Endodermal cell (in vitro differentiated cells): ENCODE measurements at places on chromosomes 7 and 10. TPM values are rescaled to one million over a fixed set of nuclear protein-coding genes. Genes with fewer than 3 reads are reported as not detected.
A peak's percentile ranks its signal among the peaks of the same experiment; 100 is the strongest.

- peak; percentile 58 for DNase-seq
Measured at GRCh38 chr7:28889290-28889689, 68.8 kb downstream of the TRIL start.

GRCh38 chr10:96013956-96014355 lies 29.4 kb upstream of the CCNJ start:
- no peak for DNase-seq

- DNase-seq, result no peak
Measured at GRCh38 chr10:97508342-97508741, 9.6 kb downstream of the UBTD1 start.

The TFEC gene
- total RNA-seq, result not detected in 2 replicates

The MMRN2 gene
- total RNA-seq, result 0.79 and 1.3 TPM in 2 replicates

The SDK1 gene
- 22.7 to 44.6 TPM (median 25.6 TPM) in 3 replicates for total RNA-seq

- DNase-seq, result no peak
Measured at GRCh38 chr7:39005036-39005435, 27.3 kb downstream of the POU6F2 start.

DNA sequence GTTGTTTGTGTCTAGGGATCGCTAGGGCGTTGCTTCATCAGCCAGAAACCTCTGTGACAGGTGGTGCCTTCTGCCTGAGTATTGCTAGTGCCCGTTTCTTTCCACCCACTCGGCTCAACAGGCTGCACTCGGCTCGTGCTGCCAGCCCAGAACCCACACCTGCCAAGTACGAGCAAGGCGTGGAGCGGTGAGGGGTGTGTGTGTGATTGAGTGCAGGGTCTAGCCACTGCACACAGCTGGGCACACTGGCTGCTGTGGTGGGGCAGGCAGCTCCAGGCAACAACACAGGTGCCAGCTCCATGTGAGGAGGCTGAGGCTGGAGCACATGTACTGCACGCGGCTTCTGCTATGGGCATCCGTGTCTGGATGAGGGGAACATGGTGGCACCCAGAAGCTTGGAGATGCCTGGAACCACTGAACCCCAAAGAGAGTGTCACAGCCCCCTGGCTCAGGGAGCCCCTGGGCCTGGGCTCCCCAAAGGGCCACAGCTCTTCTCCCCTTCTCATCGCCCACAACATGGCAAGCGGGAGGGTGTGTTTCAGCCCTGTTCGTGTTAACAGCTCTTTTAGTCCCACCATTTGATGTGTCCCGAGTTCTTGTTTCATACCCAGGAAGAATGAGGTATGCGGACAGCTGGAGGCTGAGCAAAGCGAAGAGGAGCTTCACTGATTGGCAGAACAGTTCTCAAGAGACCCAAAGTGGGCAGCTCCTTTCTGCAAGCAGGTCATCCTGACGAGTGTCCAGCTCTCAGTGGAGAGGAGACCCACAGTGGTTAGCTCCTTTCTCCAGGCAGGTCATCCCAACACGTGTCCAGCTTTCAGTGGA lies 78.1 kb downstream of the HDAC9 start:
- no peak for DNase-seq

The ATRNL1 gene
- total RNA-seq, result 8.0 to 12.5 TPM (median 10.6 TPM) in 3 replicates

The MOGAT3 gene
- total RNA-seq, result not detected in 2 replicates

DNA sequence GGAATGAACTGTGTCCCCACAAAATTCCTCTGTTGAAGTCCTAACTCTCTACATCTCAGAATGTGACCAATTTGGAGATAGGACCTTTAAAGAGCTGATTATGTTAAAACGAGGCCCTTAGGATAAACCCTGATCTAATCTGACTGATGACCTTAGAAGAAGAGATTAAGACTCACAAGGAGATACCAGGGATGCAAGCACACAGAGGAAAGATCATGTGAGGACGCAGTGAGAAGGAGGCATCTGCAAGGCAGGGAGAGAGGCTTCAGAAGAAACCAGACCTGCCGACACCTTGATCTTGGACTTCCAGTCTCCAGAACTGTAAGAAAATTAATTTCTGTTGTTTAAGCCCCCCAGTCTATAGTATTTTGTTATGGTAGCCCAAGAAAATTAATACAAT lies 94.9 kb upstream of the ZNF800 start:
- no peak for DNase-seq

The ELAPOR2 gene
- 67.2 to 130 TPM (median 72.1 TPM) in 3 replicates for total RNA-seq

The RBP4 gene
- 0.86 and 0.99 TPM in 2 replicates for total RNA-seq

GRCh38 chr10:75431180-75432111 lies at the start of gene LRMDA:
TSS of gene LRMDA (plus strand) at chr10:75431624.
- peak; percentile 72 for DNase-seq

The CLEC2L gene
- 0.26 to 1.5 TPM (median 1.2 TPM) in 3 replicates for total RNA-seq

GRCh38 chr10:67784474-67784873 lies 53.5 kb downstream of the DNAJC12 start:
- DNase-seq, result no peak

The EPHB6 gene
- total RNA-seq, result 30.8 and 36.9 TPM in 2 replicates

- peak; percentile 53 for DNase-seq
Measured at GRCh38 chr10:47260505-47261111, 39.4 kb upstream of the GDF10 start.

The GPR85 gene
- total RNA-seq, result 0.13 TPM in 1 of 3 replicates, not detected in the others

DNA sequence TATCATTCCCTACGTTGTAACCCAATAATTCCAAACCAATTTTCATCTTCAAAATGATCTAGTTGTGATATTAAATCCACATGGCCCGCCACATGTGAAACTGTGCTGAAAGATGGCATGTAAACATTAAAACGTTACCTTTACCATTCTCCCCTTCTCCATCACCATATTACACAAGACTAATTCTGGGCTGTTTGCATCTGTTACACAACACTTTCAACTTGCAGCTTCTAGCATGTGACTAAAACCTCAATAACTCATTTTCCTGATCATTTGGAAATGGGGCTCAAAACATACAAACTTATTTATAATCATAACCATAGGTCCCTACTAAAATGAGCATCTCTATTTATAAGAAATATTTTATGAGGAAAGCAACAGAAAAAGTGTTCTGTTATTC lies 4.7 kb downstream of the MTERF1 start:
- DNase-seq, result no peak

GRCh38 chr10:48399056-48399541 lies 92.6 kb downstream of the MAPK8 start:
- peak; percentile 78 for DNase-seq

DNA sequence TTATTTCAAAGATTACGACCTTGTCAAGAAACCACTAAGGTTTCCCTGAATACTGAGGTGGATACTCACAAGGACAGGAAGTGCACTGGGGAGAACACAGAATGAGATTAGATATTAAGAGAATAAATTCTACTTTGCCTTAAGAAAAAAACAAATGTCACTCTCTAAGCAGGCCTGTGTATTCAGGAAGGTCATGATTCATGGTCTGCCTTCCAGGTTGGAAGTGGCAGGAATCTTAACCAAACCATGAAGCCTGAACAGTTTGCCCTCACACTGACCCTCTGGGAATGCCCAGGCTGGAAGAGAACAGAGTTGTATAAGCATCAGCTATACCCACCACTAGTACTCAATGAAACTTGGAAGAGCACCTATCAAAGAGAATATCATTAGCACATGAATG lies 227.6 kb downstream of the DGKI start:
- no peak for DNase-seq

GRCh38 chr7:16753932-16754855 lies 639 bp downstream of the TSPAN13 start:
- DNase-seq, result peak; percentile 90

- DNase-seq, result peak; percentile 21
Measured at GRCh38 chr10:77682393-77683087, 44.9 kb upstream of the KCNMA1 start.

The CPXM2 gene
- 1.2 to 1.9 TPM (median 1.7 TPM) in 3 replicates for total RNA-seq

- peak; percentile 44 for DNase-seq
Measured at GRCh38 chr7:949021-949934, 5.2 kb downstream of the ADAP1 start.

The JCAD gene
- total RNA-seq, result 40.8 and 40.9 TPM in 2 replicates

DNA sequence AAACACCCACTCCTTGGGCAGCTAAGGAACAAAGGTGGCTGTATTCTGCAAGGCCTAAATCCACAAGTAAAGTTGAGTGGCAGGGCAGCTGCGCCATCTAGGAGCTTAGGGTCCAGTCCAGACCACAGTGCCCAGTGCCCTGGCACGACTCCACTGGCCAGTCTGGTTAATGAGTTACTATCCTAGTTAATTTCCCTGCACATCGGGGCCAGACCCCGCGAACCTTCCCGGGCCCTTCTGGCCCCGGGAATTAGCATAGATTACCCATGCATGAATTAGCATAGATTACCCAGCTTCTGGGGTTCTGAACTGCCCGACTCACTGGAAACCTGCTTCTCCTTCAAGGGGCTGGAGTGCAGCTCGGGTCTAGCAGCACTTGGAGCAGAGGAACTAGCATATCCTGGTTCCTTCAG lies 3.2 kb upstream of the EMX2 start:
- no peak for DNase-seq

GRCh38 chr10:73561192-73561591 lies 29.9 kb downstream of the USP54 start:
- DNase-seq, result no peak

The PDE6C gene
- not detected in 3 replicates for total RNA-seq

DNA sequence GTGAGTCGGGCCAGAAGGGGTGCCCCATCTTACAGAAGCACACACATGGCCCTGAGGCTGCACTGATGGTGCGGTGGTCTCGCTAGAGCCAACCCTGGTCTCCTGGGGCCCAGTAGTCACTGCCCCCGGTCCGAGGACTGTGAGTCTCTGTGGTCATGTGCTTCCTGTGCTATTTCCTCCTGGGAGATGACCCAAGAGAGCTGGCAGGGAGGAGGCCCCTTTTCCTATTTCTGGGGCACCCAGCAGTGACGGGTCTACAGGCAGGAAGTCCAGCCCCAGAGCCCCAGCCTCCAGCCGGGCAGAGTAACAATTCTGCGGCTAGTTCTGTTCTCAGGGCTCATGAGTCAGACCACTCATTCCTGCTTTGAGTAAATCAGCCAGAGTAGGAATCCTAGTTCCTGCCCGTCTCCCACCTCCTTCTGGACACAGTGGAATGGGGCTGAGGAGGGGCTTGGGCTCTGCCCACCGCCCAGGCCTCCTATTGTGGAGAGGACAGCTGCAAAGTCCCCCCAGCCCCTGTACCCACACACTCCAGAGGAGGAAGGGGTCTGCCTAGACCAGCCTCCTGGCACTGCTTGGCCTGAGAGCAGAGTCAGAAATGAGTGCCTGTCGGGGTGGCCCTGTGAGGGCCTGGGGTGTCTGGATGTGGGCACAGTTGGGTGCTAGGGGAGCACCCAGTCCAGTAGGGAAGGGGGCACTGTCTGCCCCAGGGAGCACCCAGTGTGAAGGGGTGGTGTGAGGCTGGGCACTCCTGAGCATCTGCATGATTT lies 80.5 kb upstream of the PPIF start:
- DNase-seq, result no peak

DNA sequence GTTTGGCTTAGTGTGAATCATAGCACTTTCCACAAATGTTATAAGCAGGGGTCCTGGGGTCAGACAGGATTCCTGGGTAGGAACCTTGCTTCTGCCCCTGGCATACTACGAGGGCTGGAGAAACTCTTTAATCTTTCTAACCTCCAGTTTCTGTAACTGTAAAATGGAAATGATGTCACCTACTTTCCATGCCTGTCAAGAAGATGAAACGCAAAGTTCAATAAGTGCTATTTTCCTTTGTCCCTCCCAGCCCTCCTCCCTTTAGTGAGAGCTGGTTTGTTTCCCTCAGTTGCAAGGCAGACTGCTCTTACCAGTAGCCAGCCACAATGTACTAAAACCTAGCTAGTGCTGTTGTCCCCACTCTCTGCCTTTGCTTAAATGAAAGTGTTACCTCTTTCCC lies 117.1 kb upstream of the HPS1 start:
- no peak for DNase-seq

The SLC29A4 gene
- total RNA-seq, result 12.6 and 15.0 TPM in 2 replicates

The GHRHR gene
- 1.9 TPM in 1 of 2 replicates, not detected in the other for total RNA-seq

- no peak for DNase-seq
Measured at GRCh38 chr7:131141443-131141967, 186.2 kb upstream of the MKLN1 start.

DNA sequence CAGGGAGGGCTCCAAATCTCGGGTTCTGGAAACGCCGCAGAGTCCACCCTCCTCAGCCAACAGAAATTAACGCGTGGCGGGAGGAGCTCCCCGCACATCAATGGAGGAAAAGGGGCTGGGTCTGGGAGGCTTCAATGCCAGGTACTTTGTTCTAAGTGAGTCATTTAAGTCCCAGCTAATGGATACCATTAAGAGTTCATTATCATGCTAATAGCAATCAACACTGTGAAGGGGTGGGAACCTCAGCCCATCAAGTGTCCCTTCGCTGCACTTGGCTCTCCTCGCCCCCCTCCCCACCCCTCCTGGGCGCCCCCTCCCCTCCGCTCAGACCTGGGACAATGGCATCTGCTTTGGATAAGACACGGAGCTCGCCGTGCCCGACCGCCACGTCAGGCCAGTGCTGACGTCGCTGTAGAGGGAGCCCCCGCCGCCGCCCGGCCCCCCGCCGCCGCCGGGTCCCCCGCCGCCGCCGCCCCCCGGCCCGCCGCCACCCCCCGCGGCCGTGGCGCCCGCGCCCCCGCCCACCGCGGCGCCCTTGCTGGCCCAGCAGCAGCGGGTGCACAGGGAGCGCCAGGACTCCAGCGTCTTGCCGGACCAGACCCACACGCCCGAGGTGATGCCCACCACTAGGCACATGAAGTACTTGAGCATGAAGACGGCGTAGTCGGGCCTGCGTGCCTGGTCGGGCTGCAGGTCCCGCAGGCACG lies 2.9 kb downstream of the FZD8 start:
- DNase-seq, result peak; percentile 93

DNA sequence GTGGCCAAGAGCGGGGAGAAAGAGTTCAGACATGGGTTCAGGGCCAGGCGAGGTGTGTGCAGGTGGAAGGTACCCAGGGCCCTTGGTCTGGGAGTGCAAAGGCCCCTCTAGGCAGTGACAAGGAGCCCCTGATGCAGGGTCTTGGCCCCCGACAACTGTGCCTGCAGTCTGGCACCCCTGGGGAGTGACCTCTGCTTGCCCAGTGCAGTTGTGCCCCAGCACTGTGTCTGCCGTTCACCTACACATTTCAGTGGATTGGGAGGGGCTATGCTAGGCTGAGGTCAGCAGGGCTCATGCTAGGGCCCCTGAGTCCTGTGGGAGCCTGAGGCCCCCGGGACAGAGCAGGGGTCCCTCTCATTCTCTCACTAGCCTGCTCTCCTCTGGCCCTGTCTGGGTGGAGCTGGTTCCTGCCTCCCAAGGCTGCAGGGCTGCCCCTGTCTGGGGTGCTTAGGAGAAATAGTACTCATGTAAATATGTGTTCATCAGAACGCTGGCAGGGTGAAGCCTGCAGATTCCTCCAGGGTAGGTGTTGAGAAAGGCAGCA lies 550.4 kb downstream of the TCERG1L start:
- DNase-seq, result no peak

DNA sequence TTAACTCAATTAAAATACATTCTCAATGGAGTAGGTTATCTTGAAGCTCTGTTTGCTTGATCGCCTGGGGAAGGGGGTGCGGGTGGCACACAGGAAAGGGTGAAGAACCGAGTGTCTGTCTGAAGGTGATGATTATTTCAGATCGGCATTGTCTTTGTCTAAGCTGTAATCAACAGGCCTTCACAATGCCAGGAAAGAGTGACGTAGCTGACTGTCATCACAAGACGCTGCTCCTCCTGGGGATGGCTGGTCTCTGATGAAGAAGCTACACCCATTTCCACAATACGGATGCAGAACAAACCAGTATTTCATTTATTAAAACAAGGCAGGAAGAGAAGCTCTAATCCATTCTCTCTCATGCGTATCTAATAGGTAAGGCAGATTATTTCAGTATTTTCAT lies 19.4 kb downstream of the JCAD start:
- no peak for DNase-seq

The NEUROD6 gene
- not detected in 3 replicates for total RNA-seq
